Right kidney (tissue), 9 donors: ENCODE measurements at places on chromosomes 6 and 20.

GRCh38 chr6:135014353-135014832, 40.2 kb downstream of the HBS1L start:
- DNase-seq = no peak

DNA sequence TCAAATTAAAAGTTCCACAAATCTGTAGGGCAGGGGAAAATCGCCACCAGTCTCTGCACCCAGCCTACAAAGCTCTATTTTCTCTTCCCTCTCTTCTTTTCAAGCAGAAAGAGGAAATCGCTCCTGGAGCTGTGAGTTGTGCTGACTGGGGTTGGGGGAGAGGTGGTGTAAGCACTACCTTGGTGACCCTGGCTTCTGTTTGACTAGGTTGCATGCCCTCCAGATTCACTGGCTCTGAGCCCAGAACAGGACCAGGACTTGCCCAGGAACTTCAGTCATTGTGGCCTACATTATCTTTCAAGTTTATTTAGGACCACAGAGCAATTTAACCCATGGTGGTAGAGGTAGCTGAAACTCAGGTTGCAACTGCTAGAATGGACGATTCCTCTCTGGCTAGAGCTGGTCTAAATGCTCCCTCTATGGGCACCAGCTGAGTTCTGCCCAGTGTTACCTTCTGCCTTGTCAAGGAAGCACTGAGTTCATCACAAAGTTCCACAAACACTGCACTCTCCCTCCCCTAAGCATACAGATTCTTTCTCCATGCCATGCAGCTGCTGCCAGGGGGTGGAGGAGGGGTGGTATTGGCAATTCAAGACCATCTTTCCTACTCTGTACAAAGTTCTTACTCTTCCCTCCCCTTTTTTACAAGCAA, 122.0 kb upstream of the BMP5 start:
- no peak for DNase-seq

GRCh38 chr6:106666282-106667021, 37.1 kb downstream of the QRSL1 start:
- DNase-seq = no peak

GRCh38 chr6:15305909-15306308, 60.0 kb downstream of the JARID2 start:
- DNase-seq = no peak

GRCh38 chr20:22924949-22925612, 110.0 kb upstream of the SSTR4 start:
- no peak for DNase-seq

DNA sequence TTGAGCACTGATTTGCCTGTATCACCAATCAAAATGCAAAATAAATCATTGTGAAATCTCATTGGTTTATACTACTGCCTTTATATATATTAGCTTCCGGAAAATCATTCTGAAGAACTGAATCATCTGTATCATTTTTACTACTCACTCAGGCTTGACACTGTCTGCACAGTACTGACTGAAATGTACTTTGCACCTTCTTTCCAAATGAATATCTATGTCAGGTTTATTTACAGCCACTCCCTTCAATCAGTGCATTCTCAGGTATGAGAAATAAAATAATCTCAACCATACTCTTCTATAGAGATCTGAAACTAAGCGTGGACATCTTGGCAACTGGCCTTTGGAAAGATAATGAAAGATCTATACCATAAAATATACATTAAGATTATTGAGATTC, 2.7 kb downstream of the KHDRBS2 start:
- DNase-seq = no peak

GRCh38 chr6:155273431-155273830, 9.6 kb downstream of the CLDN20 start:
- no peak for DNase-seq

GRCh38 chr6:28224131-28225055, 682 bp upstream of the ZSCAN9 start:
- no peak for DNase-seq

- DNase-seq = no peak
Observed at GRCh38 chr6:20202699-20203302, 9.5 kb downstream of the MBOAT1 start.

- DNase-seq = no peak
Observed at GRCh38 chr20:16806886-16807285, 58.7 kb downstream of the OTOR start.

- no peak for DNase-seq
Observed at GRCh38 chr20:17956099-17956685, 12.4 kb downstream of the SNX5 start.

DNA sequence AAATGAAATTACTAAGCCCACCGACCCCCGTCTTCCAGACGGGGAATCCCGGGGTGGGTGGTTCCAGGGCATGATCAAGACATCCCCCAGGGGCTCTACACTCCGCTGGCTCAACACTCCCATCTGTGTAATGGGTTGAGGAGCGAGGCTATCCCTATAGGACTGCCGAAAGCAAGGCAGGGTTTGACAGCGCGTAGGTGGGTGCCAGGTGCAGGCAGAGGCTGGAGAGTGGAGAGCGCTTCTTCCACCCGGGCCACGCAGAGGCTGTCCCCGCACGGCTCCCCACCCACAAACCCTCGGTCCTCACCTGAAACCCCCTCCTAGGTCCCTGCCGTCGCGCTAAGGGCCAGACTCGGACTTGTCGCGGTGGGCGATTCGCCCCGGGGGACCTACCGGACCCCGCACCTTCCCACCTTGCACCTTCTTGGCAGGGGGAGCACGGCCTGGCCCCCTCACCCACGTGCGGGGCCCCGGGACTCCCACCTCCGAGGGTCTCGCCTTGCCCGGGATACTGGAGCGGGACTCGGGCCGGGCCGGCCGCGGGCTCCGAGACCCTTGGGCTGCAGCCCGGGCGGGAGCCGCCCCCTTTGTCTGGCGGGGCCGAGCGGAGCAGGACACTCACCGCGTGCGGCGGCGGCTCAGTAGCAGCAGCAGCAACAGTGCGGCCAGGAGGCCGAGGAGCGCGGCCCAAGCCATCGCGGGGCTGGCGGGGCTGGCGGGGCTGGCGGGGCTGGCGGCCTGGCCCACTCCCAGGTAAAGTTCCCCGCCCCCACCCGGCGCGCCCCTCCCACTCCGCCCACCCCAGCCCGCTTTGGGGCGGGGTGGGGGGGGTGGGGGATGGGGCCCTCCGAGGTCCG, at the start of gene PTGIS:
PTGIS (minus strand) TSS at position 717 of the 857 bp plus-strand sequence; CDS start at position 696, 21 bp downstream.
- DNase-seq = peak; percentile 71

GRCh38 chr20:7302250-7302649, 534.8 kb downstream of the BMP2 start:
- no peak for DNase-seq

GRCh38 chr6:41247288-41247865, 19.2 kb downstream of the TREML4 start:
- no peak for DNase-seq

DNA sequence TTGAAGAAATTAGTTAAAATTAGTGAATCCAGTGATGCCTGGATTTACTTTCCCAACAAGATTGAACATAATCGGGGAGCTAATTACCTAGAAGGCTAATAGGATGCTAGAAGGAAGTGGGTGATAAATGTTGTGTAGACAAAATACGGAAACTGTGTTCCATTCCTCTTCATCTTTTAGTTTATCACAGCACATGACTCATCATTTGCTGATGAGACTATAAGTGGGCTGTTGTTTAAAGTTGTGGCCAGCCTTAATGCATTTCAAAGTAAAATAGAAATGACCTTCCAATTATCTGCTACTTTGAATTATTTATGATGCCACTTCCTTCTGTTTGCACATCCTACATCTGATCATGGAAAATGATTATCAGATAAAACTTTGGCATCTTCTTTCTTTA, 43.4 kb downstream of the OGFRL1 start:
- no peak for DNase-seq

DNA sequence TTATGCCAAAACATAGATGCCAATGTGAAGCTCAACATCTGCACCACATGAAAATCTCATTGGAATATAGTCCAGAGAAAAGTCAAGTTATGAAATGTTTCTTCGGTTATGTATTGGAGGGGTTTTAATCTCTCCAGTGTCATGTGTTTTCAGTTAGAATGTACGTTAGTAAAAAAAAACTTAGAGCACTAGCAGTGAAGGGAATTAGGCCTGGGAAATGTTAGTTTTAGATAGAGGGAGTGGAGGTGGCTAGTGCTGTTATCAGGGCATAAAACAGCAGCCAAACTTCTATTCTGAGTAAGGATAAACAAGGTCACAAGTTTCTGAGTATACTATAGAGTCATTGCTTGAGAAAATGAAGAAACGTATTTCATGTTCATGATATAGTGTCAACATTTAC, 42.9 kb downstream of the HDGFL1 start:
- DNase-seq = no peak

DNA sequence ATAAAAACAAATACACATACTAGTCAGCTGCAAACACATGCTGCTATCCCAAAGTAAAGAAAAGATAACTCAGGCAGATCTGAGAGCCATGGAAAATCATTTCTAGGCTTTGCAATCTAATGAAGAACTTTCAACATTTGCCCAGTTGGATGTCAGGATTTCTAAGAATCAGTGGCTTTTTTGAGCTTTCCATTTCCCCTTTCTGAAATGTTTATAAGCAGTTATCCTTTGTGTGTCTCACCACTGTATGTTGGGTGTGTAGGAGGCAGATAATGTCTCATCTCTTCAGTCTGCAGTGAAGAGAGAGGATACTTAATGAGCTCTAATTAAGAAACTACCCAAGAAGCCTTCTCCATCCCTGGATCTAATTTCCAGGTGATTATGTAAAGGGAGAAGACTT, 43.6 kb downstream of the RGS17 start:
- no peak for DNase-seq

DNA sequence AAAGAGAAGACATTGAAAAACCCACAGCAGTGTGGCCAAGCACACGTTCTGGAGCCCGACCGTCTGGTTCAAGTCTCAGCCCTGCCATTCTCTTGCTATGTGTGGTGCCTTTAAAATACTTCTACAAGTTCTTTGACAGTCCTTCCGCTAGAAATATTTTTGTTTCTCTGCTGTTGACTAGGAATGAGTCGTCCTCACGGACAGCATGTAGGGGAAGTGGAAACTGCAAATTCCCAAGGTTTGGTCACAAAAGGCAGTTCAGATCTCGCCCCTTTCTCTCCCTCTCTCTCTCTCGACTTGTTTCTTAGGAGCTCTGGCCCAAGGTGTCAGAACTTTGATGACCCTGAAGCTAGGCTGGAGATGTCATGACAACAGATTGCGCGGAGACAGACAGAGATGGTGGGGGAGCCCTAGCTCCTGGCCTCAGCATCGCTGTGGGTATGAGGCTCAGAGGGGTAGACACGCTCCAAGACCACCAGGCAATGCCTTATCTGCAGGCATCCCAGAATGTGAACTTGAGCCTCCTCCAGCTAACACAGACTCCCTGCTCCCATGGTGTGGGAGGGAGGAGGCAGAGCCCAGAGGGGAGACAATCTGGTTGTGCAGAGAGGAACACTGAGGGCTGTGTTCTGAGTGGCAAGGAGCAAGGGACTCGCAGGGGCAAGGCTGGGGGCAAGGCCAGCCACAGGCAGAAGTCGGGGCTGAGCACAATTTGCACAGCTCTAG, 368.9 kb upstream of the SULF2 start:
- no peak for DNase-seq

DNA sequence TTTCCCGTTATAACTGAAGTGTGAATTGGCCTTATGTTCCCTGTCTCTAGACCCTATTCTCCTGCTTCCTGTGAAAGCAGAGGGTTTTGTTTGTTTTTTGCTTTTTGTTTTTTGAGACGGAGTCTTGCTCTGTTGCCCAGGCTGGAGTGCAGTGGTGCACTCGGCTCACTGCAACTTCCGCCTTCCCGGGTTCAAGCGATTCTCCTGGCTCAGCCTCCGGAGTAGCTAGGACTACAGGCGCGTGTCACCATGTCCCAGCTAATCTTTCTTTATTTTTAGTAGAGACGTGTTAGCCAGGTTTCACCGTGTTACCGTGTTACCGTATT, 674 bp upstream of the GNMT start:
- DNase-seq = no peak

DNA sequence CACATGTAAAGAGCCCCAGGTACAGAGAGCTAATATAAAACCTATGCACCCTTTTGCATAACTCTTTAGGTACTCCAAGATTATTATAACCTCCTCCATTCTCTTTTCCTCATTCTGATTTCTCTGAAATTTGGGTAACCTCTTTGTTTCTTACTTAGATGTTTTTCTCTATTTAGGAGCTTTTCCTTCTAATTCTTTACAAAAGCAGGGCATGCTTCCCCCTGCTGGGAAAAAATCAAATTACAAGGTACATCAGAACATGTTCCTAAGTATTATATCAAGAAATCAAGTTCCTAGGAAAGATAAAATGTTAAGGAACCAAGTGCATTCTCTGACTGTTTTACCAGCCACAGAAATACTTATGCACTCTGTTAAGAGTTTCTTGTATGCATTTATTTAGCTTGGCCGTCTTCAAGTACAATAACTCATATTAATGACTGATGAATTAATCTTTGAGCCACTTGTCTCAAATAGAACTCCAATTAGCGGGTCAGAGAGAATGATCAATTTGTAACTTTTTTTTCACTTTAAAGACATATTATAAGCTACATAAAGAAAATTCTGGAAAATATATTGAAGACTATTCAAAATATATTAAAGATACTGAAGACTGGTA, 2.1 kb downstream of the KHDRBS2 start:
- peak; percentile 13 for DNase-seq

DNA sequence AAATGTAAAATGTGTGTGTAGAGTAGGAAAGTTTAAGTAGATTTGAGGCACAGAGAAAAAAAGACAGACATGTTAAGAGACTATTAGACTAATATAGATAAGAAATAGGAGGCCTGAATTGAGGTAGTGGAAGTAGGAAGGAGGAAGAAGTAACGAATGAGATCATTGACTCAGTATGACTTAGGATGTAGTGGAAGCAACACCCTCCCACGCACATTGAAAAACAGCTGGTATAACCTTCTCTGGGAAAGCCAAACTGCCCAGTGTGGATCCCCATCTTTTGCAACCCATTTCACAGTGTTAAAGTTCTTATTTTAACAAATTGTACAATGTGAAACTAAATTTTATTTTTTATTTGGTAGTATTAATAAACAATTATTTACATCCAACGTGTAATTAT, 89.1 kb downstream of the GRIK2 start:
- no peak for DNase-seq

DNA sequence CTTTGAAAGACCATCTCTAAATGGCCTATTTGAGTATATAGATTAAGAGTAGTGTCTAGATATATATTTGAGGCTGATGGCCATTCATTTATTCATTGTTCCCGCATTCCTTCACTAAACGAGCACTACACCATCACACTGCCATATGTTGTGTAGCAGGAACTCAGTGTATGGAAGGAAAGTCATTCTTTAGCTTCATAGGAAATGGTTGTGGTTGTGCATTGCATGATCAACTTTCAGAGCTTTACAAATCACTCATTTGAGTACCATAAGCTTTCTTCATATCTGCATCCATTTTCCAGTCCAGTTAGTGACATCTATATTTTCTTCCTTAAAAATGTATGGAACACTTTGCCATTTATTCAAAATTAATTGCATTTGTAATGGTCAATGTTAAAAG, 97.9 kb downstream of the ARID1B start:
- DNase-seq = no peak

GRCh38 chr6:170132011-170132521, 158.8 kb downstream of the DLL1 start:
- no peak for DNase-seq

DNA sequence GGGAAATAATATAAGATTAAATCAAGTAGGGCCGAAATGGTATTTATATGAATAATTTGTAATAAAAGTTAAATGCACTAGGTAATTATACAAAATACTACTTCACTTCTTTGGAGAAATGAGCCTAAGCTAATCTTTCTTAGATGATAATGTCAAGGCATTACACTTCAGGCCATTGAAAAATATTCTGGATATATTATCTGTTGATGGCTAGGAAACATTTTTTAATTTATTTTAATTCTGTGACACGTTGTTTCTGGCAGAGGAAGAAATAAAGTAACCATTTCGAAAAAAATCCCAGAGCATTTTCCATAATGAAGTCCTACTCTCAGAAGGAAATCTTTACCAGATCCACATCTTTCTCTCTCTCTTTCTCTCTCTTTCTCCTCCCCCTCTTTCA, 133.9 kb downstream of the MMUT start:
- DNase-seq = no peak
